Mesothelial cell of epicardium (in vitro differentiated cells): ENCODE measurements at places on chromosomes 3 and 15.

- DNase-seq = no peak
Measured at GRCh38 chr15:94105760-94106159, 125.6 kb upstream of the MCTP2 start.

GRCh38 chr15:77371850-77372563 is 47.9 kb downstream of the PEAK1 start:
- no peak for DNase-seq

- DNase-seq = no peak
Measured at GRCh38 chr3:43838877-43839276, 148.1 kb downstream of the ABHD5 start.

DNA sequence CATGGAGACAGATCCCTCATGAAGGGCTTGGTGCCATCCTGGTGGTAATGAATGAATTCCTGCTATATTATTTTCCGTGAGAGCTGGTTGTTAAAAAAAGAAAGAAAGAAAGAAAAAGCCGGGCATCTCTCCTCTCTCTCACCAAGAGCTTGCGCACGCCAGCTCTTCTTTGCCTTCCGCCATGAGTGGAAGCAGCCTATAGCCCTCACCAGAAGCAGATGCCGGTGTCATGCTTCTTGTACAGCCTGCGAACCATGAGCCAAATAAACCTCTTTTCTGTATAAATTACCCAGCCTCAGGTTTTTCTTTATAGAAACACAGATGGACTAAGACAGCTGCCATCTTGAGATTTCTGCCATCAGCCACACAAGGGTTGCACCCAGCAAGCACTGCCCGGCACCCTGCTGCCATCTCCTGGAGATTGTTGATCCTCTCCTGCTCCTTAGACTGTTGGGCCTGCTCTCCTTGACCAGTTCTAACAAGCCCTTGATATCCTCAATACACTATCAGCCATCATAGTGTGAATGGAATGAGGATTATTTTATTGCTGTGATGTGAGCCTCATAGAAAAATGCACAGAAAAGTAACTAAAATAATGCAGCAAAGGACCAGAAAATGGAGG is 3.5 kb upstream of the AHSG start:
- DNase-seq = no peak

GRCh38 chr15:40937762-40938535 is 8.8 kb downstream of the DLL4 start:
- no peak for DNase-seq

DNA sequence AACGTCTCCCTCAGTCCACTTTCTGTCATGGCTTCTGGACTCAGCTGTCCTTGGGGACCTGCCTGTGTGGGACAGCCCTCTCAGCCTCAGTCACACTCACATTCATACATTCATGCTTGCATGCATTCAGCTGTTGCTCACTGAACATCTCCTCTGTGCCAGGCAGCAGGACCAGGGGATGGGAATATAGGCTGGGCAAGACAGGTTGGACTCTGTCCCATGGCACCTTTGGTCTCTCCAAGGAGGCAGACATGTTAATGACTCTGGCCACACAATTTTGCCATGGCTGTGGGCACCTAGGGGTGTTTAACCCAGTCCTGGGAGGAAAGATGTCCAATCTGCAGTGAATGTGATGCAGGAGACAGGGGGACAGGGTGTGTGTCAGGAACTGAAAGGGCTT is 7.8 kb upstream of the DNAH1 start:
- DNase-seq = no peak

DNA sequence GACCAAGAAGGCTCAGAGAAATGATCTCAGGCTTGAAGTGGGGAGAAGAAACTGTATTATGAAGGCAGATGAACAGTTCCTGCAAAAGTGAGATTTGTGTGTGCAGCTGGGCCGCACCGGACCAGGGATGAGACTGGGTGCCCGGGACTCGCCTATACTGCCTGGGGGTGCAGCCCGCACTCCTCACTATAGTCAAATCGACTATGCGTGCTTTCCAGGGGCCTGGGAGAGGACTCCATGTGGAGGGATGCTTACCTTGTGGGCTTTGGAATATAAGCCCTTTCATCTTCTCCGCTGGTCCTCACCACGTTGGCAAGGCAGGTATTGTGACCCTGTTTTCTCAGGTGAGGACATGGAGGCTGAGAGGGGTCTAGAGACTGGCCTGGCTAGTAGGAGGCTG is 32.9 kb upstream of the APOD start:
- no peak for DNase-seq
